ENCODE measurements at places on chromosomes 2 and 18.

GRCh38 chr2:64888591-64889309 lies 100.4 kb upstream of the SLC1A4 start:
- no peak for DNase-seq

DNA sequence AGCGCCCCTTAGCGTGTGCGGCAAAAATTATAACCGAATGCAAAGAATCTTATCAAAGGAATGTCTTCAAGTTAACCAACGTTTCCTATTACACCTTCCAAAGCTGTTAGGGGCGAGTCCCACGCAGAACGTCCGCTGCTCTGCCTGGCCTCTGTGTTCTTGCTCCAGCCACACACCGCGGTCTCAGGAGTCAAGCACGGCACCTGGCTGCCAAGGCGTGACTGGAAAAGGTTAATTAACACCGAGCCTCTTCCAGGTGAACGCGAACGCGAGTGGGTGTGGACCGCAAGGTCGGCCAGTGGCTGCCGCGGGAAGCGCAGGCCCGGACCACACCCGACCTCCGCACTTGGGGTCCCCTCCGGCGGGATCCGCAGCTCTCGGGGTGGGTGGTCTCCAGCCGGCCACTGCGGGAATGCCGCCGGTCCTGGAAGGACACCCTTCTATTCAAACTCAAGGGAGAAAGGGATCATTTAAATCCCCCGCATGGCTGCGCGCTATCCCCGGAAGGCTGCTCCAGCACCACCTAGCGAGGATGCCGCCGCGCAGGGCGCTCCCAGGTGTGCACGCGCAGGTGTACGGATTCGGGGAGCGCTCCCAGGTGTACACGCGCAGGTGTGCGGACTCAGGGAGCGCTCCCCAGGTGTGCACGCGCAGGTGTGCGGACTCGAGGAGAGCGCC lies 830 bp downstream of the CYB5A start:
- no peak for DNase-seq

DNA sequence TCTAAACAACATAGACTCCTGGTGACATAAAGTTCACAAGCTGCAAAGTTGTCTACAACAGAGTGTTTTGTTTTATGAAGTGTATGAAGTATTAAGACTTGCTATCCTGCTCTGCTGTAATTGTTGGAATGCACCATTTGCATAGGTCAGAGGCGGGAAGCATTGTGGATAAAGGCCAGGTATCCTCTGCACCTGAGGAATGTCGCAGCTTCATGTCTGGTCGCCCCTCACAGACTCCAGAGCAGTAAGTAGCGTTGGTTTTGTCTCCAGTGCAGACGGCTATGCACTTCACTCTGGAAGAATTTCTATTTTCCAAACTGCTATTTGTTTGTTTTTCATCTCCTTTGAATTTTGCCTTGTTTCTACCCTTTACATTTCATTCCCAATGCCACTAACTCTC lies 63.1 kb downstream of the UNC80 start:
- no peak for DNase-seq

DNA sequence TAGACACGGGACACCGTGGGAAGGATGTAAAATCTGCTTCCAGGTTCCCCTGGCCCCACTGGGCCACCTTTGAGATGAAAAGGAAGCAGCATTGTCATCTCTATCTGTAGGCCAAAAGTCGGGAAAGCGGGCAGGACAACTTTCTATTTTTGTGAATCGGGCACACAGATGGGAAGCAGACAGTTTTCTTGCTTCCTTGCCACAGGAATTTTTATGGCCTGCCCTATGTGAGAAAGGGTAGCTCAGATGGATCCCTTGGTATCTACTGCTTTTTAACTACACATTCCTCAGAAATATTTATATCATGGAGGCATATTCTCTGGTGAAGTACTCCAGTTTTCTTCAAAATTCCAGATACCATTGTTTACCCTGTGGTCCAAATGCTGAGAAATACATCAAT lies 735.5 kb downstream of the CBLN2 start:
- DNase-seq, result no peak

DNA sequence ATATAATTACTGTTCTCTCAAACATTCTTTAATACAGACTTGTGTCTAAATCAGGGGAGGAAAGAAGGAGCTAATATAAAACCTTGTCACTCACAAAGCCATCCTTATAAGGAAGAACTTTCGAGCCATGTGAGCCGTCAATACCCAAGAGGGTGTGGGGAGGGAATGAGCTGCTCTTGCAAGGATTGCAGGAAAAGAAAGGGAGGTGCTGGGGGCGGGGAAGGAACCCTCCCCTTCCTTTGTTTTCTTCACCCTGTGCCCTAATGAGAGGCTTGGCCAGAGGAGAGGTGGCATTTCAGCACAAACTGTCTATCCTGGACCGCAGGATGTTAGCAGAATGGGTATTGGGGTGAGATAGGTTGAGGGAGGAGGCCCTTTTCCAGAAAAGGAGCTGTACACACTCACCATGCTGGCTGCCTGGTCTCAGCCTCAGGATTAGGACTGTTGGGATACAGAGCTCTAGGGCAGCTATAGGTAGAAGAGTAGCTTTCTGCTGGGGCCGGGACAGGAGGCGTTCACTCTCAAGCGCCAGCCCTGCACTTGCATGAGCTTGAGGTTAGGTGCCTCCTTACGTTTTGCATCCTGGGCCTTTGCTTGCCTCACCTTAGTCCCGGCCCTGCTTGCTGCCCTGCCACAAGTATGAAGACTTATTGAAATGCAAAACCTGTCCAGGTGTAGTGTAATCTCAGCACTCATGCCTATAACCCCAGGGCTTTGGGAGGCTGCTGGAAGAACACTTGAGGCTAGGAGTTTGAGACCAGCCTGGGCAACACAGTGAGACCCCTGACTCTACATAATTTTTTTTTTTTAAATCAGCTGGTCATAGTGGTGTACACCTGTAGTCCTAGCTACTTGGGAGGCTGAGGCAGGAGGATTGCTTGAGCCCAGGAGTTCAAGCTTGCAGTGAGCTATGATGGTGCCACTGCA lies 190.5 kb downstream of the LOXHD1 start:
- no peak for DNase-seq

GRCh38 chr2:34107811-34108210 lies 508.7 kb upstream of the FAM98A start:
- no peak for DNase-seq

GRCh38 chr18:42028247-42028832 lies 73.3 kb downstream of the PIK3C3 start:
- DNase-seq, result no peak

DNA sequence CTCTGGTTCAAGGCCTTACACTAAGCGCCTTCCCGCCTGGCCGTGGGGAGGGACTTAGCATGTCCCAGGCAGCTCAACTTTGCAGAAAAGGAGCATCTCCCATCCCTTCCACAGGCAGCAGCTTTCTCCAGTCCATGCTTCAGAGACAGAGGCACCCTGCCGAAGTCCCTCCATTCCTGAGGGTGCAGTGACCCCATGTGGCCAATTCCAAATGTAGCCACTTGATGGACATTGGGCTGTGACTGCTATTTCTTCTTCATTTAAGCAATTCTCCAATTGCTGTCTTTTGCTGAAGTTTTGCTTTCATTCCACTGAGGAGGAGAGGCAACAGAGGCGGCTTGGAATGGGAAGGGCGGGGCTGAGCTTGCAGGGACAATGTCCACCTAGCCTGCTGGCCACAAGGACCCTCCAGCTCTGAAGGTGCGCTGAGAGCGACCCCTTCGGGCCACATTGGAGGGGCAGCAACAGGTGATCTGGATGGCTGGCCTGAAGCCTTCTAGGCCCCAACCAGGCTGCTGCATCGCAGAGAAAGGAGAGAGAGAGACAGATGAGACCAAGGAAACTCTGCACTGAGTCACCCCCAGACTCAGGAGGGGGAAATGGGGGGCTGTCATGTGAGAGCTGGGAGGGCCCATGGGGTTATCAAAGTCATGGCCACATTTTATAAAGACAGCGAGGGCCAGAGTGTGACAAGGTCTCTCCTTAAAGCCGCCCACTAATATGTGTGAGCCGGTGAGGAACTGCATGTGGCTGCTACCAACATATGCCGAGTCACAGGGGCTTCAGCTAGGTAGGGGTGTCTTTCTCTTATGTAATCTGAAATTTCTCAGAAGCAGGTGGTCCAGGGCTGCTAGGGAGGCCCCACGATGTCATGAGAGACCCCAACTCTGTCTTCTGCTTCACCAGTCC lies 61.3 kb downstream of the LONRF2 start:
- DNase-seq, result no peak

DNA sequence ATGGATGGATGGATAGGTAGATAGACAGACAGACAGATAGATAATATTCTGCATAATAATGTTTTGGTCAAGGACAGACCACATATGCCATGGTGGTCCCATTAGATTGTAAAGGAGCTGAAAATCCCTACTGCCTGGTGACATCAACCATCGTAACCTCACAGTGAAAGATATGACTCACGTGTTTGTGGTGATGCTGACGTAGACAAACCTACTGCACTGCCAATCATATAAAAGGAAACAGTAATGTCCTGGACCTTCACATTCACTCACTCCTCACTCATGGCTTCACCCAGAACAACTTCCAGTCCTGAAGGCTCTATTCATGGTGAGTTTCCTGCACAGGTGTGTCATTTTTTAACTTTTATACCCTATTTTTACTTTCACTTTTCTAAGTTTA lies 202.9 kb upstream of the TPO start:
- no peak for DNase-seq

GRCh38 chr2:234730066-234730640 lies 221.7 kb upstream of the SH3BP4 start:
- no peak for DNase-seq

DNA sequence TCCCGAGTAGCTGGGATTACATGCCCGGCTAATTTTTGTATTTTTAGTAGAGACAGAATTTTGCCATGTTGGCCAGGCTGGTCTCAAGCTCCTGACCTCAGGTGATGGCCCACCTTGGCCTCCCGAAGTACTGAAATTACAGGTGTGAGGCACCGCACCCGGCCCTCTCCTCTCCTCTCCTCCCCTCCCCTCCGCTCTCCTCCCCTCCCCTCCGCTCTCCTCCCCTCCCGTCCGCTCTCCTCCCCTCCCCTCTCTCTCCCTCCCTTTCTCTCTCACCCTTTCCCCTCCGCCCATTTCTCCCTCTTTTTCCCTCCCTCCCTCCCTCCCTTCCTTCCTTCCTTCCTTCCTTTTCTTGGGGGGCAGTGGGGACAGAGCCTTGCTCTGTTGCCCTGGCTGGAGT lies 28.4 kb downstream of the CD8B start:
- no peak for DNase-seq

DNA sequence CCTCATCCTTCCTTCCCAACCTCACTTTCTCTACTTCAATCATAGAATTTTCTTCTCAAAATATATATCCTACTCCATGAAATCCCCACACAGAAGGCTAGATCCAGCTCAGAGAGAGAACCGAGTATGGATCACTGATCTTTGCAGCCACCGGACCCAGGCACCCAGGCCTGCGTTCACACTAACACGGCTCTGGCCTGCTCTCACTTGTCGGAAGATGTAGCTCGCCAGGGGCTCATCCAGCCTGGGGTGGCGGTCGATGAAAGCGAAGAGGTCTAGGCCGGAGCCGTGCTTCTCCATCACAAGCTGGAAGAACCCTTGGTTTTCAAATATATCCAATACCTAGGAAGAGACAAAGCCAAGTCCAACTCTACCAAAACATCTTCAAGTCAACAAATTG lies 12.7 kb upstream of the MTERF4 start:
- DNase-seq, result no peak

- no peak for DNase-seq
These were observed 104.9 kb downstream of the TRIB2 start for GRCh38 chr2:12821656-12822055.

DNA sequence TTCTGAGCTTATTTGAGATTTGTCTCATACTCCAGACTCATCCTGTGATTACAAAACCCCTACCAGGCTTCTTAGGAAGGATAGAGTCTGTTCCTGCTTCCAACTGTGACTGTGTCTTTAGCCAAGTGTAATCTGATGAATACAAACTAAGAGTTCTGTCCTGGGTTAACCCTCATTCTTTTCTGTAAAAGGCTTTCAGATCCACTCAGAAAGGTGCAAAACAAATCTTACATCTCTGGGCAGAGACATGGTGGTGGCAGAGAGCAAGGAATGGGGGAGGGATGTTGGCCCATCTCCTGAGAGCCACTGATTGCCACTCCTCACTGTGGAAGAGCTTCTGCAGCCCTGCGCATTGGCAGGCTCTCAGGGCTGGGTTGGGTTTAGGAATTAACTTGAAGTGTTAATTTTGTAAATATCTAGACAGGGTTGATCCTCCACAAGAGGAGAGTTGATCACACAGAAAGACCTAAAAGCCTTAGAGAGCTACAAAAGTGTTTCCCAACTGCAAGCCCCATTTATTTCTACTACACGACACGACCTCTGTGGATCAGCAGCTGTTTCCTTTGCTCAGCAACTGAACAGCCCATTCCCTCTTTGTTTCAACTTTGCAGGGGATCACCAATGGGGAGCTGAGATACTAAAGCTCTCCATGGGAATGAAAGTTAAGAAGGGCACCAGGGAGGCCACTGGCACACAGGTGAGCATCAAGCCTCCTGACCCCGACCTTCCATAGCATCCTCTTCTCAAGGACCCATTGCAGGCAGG lies 23.7 kb upstream of the SPTBN1 start:
- no peak for DNase-seq

DNA sequence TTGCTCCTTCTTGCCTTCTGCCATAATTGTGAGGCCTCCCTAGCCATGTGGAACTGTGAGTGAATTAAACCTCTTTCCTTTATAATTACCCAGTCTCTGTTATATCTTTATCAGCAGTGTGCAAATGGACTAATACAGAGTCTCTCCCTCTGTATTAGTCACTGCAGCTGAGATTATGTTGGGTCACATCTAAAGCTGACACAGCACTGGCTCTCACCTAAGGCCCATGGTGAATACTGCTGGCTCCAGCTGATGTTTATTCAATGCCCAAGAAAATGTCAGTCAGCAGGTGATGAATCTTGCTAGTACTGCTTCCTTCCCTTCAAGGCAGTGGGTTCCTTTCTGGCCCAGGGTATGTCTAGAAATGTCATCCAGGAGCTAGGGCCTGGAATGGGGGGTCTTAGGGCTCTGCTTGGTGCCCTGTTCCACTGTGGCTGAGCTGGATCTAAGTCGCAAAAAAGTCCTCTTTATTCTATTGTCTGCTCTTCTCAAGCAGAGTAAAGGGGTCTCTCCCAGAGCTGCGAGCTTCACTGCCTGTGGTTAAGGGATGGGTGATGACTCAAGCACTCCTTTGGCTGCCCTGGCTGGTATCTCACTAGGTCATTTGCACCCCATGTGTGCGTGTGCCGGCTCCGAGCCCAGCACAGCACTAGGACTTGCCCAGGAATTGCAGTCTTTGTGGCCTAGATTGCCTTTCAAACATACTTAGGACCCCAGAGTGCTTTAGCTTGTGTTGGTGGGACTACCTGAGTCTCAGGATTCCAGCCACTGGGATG lies 29.9 kb downstream of the PPP1R1C start:
- DNase-seq, result no peak

- DNase-seq, result no peak
These were observed 174.4 kb downstream of the SEPTIN10 start for GRCh38 chr2:109439390-109439786.

GRCh38 chr2:64679673-64680425 lies 26.1 kb upstream of the SERTAD2 start:
- no peak for DNase-seq
